ENCODE measurements at places on chromosomes 5 and 9.

DNA sequence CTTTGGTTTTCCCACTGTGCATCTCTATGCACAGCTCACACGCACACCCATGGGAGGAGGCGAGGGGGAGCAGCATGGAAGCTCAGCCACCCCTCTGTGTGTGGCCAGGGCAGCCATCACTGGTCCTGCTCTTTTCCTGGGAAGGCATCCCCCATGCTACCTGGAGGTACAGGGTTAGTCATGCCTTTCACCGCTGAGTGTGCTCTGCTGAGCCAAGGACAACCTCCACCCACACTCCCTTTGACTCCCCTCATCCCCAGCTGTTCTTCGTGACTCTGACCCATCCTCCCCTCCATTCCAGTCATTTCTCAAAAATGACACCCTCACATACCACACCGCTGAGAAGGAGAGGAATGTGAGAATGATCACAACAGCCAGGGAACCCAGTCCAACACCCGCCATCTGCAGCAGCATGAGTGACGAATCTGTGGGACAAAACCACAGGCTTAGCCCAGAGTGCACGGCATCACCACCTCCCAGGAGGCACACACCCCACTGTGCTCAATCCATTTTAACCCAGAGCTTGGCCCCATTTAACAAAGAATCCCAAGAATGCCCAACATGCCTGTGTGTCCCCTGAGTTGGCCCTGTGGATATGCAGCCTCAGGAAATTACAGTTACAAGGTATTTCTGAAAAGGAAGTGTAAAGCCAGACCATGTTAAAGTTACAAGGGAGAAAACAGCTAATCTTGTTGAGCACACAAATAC is 133.4 kb downstream of the SUSD1 start:
- peak; percentile 100 for DNase-seq

GRCh38 chr5:91076138-91076537 is 307.0 kb downstream of the ARRDC3 start:
- DNase-seq, result no peak

GRCh38 chr5:76626738-76627137 is 3.5 kb upstream of the F2RL2 start:
- no peak for DNase-seq

DNA sequence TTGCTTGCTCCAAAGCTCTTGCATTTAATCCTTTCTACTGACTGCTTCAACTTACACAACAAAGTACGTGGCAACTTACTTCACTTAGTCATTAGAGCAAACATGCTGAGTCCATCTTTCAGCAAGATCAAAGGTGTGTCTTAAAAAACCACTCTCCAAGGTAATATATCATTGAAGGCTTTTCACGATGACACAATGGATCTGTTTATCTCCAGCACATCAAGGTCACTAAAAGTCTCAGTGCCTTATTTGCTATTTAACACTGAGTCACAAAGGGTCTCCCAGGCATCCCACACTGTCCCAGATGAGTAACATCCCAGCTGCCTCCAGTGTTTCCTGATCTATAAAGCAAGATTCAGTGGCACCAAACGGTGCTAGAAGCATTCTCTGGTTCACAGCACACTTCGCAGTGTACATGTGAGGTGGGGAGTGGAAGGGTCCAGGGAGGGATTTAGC is 3.7 kb upstream of the CLK4 start:
- peak; percentile 47 for DNase-seq

DNA sequence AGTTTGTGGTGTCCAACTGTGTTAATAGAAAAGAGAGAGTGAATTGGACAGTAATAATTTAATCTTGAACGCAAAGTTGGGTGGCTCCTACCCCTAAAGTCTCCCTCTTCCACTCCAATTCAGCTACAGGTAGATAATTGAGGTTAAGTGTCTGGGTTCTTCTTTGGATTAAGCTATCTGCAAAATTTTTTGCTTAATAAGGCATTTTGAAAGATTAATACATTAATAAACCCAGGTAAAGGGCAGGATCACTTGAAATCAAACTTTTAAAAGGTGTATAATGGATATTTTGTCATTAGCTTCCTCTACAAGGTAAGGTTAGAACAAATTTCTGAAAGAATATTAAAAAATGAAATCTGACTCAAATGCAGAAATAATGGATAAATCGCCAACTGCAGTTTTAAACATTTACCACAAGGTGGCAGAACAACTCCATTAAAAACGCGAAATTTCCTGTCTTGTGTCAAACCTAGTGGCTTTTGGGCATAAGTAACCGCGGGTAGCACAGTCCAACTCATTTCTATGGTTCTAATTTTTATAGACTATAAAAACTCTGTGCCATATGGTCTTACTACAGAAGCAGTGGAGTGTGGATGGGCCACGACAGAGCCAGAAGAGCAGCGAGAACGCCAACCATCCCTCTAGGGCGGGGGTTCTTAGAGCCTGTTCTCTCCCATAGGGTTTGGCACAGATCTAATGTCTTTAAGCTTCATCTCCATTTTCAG is 276.5 kb downstream of the ARHGEF28 start:
- DNase-seq, result peak; percentile 65
